ENCODE measurements at places on chromosomes 13 and 19.
A peak's percentile ranks its signal among the peaks of the same experiment; 100 is the strongest.

DNA sequence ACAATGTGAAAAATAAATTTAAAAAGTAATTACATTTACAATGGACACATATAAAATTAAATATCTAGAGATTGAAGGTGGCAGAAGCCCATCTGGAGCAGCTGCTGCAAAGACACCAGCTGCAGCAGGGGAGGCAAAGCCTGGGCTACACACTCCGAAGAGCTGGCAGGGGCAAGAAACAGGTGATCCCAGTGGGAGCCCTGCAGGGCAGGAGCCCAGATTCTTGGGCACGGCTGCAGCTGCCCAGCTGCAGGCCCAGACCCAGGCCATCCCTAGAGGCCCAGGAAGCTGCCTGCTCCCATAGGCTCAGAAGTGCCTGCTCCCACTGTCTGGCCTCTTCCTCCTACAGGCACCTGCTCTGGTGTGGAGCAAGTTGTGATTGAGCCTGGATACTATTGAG is 1547.9 kb upstream of the SPRY2 start:
- no peak for DNase-seq

GRCh38 chr13:80126389-80127068 is 214.4 kb downstream of the SPRY2 start:
- no peak for DNase-seq

DNA sequence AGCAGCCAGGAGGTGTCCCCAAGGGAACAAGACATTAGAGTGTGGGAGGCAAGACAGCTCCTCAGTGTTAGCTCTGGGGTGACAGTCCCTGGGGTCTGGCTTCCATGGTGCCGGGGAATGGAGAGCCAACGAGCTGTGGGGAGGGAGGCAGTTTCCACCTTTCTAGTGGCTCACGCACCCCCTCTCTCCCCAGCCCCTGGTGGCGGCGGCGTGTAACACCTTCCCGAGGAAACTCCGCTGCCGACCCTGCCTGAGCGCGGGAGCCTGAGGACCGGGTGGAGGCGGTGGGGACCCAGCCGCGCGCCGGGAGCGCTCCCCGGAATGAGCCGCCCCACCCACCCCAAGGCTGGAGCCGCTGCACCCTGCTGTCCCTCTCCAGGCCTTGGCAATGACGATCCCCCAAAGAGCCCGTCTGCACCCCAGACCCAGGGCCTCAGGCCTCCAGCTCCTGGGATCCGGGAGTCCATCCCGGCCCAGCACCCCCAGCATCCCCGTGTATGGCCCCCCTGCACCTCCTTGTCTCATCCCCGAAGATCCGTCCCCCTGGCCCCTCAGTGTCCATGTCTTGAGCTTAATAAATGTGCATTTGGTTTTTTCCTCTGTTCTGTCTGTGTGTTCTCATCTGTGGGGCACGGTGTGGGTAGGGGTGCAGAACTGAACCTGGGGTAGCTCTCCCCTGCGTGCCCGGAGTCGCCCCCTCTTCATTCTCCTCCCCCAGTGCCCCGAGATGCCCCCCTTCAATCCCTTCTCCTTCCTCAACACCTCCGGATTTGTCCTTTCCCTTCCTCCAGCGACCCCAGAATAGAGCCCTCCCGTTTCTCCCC is 622 bp upstream of the FXYD5 start:
- DNase-seq = no peak

- DNase-seq = peak; percentile 9
Observed at GRCh38 chr13:79782541-79783205, 301.7 kb downstream of the NDFIP2 start.

DNA sequence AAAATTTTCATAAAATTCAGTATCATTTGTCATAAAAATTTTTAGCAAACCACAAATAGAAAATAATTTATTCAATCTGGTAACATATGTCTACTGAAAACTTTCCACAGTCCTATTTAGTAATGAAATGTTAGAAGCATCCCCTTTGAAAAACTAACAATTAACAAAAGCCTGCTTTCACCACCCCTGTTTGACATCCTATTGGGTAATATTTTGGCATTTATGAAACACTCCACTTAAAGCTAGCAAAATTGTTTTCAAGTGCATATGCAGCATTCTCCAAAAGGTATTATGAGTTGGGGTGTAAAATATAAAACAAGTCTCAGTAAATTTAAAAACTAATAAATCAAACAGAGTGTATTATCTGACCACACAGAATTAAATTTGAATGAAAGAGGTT is 189.4 kb downstream of the NBEA start:
- no peak for DNase-seq

DNA sequence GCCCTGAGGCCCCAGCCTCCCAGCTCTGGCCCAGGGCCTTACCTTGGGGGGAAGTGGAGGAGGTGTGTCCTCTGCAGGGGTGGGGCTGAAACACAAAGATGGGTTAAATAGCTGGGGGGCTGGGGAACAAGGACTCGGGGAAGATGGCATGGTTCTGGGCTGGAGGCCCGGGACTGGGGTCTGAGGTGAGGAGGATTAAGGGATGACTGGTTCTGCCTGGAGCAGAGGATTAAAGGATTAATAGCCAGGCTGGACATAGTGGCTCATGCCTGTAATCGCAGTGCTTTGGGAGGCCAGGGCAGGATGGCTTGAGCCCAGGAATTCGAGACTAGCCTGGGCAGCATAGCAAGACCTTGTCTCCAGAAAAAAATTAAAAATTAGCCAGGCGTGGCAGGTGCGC is 11.6 kb downstream of the MAP4K1 start:
- no peak for DNase-seq

- no peak for DNase-seq
Observed at GRCh38 chr13:26052337-26052736, 521 bp upstream of the SHISA2 start.

DNA sequence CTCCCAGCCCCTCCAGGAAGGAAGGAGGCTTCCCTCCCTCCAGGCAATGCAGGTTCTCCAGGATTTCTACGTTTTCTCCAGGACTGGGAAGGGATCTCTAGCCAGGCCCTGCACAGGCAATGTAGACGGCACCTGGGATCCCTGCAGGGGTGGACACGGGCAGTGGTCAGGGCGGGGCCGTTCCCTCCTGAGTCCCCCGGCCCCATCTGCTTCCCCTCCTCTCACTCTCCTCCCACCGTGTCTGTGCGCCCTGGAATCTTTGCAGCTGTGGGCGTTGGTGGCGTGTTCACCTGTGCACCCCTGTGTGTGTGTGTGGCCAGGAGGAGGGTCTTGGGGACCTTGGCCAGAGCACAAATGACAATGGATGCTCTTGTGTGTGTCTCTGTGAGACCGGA is 10.0 kb downstream of the NRTN start:
- no peak for DNase-seq

DNA sequence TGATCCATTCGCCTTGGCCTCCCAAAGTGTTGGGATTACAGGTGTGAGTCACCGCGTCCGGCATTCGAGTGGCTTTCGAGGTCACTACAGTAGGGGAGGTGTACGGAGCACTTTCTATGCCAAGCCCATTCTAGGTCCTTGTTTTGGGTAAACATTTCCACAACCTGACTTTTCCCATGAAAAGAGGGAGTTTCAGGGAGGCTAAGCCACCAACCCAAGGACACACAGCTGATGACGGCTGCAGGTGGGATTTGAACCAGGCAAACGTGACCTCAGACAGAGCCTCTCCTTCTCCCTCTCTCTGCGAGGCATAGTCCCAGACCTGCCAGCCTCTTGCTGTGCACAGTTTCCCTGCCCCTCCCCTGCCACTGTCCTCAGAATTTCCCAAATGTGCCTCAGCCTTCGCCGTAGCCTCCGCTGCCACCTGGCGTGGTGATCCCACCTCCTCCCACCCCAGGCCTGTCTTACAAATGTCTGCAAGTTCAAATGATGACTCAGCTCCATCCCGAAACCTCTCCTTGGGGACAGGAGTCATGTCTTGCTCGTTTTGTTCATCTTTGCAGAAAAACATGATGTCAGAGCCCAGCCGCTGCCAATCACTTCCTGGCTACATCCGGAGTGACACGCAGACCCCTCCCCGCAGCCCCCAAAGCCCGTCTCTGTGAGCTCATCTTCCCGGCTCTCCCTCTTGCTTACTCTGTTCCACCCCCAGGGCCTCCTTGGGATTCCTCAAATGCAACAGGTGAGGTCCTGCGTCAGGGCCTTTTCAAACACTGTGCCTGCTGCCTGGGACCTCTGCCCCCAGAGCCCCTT is 6.6 kb upstream of the GADD45B start:
- no peak for DNase-seq

DNA sequence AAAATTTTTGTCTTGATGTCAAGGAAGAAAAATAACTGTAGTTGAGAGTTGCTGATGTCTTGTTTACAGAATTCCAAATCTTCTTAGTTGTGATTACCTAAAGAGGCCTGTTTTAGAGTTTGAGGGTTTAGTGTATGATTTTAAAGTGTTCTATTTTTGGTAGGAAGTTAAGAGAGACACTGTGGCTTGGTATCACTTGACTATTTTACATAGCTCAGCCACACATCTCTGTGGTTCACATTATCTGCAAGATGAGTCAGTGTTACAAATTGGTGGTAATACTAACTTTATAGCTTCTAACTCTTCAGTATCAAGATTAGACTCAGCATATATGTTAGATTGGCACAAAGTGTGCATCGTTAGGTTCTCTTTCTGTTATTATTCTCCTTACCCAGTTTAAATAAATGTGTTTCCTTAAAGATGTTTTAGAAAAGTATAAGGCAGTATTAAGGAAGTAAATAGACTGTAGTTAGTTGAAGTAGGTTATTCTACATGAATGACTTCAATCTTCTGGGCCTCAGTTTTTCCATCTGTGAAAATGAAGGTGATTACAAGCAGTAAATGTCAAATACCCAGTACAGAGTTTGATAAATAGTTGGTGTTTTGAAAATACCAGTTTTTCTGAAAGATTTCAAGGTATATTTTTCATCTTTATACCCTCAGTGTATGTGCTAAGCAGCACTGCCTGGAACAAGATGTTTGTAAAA is 33.4 kb downstream of the COG6 start:
- DNase-seq = no peak

GRCh38 chr19:55476100-55476775 is at the start of gene ZNF628:
TSS of gene ZNF628 (plus strand) at chr19:55476617. CDS start at chr19:55479911, 3,294 bp downstream.
- DNase-seq = peak; percentile 99

DNA sequence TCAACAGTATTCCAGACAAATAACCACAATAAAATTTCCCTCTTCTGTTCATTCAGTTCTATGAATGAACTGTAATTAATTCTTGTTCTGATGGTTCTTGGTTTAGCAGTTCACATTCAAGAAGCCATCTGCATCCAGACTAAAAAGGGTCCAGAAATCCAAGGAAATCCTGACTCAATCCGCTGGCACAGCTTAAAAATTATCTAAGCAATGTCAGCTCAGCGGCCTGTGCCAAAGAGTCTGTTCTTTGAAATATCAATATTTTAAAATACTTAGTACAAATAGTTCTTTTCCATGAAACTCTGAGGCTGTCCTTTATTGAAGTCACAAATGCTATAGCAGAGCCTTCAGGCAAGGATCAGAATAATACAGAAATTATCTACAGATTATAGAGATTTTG is 57.2 kb downstream of the DHRS12 start:
- no peak for DNase-seq

DNA sequence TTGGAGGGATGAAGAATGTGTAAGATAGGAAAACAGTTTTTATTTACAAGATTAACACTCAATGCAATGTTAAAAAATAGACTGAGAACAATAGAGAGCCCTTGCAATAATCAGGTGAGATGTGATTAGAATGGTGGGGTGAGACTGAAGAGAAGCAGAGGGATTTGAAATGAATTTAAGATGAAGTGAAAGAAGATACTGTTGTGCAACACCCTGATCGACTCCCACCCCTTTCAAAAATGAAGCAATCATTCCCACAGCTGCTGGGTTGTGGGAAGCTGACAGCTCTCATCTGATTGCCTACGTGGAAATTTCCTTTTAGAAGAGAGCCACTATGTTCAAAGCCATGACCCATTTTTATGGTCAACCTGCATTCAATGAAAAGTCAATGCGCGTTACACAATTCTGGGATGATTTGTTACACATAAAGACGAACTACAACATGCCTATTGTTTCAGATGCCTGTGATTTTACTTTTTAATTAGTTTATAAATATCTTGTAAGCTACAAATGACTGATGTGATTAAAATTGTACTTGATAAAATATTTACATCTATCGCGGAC is 1374.8 kb downstream of the PCDH9 start:
- peak; percentile 74 for DNase-seq

Data from putamen (tissue), 1 donor.